ENCODE measurements at places on chromosomes 16 and 17.

DNA sequence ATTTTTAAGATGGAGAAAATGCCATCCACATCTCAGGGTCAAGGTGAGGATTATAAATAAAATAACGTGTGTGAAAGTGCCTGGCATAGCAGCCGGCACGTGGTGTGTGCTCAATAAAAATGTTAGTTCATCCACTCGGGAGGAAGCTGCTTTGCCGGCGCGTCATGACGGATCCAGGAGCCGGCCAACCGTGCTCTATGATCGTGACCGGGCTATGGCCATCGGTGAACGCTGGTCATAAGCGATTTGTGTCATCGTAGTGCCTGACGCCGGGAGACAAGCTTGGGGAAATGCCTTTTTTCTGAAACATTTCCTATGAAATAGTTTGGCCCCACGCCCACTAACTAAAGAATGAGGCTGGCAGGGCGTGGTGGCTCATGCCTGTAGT, 74.0 kb downstream of the CMC2 start:
- ATAC-seq = no peak

GRCh38 chr17:42891539-42892152, 9.0 kb upstream of the G6PC1 start:
- no peak for ATAC-seq

- ATAC-seq = peak; percentile 54
Observed at GRCh38 chr17:44122816-44123355, 555 bp downstream of the HDAC5 start.

DNA sequence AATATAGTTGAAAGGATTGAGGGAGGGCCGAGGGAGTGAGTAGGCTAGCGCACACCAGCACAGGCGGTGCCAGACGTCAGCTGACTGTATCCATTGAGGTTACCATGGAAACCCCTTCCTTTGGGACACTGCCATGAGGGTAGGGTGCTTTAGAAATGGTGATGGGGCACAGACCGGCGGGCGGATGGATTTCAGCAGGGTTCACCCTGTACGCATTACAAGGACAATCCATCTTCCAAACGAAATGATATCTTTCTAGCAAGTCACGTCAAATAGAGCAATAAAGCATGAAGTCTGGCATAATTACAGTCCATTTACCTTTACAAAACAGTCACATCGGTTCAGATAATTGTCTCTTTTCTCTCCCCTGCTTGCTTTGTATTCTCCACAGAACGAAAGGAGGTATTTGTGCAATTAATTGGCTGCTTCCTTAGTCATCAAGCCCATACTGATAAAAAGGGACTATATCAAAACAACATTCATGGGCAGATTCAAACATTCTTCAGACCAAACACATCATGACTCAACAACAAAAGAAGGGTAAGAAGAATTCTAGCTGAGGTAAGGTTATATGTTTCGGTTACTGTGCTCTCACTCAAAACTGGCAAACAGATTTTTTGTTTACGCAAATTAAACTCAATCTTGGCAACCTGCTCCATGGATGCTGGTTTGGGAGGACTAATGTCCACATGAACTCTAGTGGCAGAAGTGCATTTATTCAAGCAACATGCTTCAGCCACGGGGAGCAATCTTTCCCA, 140.6 kb downstream of the CDK5R1 start:
- ATAC-seq = no peak

- no peak for ATAC-seq
Observed at GRCh38 chr16:28859326-28859725, 4.3 kb upstream of the SH2B1 start.

DNA sequence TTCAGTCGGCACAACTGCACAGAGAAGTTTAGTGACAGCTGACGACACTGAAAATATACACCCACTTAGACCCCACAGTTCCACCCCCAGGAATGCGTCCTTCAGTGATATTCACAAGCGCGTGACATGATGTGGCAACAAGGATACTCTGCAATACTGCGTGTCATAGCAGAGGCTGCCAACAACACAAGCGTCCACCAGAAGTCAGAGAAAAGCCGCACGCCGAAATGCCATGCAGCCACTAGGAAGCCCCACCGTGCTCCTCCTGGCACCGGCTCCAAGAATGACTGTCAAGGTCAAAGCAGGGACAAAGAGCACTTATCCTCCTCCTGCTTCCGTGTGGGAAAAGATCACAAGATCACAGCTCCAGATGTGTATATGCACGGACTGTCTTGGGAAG, 3.5 kb downstream of the ATP2A3 start:
- ATAC-seq = no peak

DNA sequence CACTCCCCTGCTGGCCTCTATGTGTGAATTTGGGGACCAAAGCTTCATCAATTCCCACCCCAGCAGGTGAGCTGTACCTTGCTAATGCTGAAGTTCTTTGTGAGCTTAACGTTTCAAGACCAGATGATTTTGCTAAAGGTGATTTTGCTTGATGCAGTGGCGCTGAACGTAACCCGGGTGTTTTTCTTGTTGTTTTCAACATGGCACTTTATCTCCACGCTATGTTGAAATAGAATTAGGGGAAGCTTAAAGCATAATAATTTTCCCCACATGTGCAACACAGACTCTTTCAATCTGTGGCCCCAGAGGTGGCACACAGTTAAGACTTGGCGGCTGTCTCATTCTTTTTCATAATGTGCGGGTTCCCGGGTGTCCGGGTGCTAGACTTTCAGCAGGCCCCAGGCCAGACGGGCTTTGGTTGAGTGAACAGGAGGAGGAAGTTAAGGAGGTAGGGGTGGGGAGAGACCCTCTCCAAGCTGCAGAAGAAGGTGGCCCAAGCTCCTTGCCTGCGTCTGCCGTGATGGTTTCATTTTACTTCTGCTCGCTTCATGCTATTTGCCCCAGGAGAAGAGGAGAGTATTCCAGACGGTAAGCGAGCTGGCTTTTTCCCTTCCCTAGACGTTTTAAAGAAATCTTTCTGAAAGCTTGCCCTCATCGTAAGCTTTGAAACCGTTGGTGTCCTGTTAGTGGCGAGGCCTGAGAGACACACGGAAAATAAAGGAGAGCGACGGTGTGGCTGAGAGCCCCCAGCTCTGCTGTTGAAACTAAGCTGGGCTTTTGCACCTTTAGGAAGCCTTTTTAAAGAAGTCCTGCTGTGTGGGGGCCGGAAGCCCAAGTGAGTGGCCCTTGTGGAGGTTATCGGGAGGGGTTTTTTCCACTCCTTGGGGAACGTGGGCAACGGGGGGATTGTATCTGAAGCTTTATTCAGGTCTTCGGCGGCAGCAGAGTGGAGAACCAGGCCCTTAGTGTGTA, 4.2 kb downstream of the FOXC2 start:
- ATAC-seq = no peak

GRCh38 chr16:67013233-67013822, 15.6 kb upstream of the CBFB start:
- no peak for ATAC-seq

- no peak for ATAC-seq
Observed at GRCh38 chr16:10961231-10961630, 16.9 kb downstream of the CLEC16A start.

GRCh38 chr17:1294157-1294717, 14.8 kb downstream of the TRARG1 start:
- peak; percentile 61 for ATAC-seq

DNA sequence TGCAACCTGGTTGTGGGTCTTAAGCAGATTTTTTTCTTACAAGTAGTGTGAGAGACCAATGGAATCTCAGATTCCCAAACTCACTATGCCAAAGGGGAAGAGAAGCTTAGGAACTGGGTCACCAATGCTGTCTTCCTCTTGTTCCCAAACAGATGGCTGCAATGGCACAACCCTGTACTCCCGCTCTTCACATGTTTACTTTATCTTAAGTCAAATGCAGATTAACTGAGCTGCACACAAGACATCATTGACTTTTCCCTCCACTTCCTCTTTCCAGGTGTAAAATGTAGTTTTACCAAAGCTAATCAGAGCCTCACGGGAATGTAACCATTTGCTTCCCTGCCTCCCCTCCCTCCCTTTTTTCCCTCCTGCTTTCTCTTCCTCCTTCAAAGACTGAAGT, 14.4 kb upstream of the CD300E start:
- ATAC-seq = no peak

GRCh38 chr16:28898266-28898665, 20.0 kb downstream of the ATP2A1 start:
- no peak for ATAC-seq

DNA sequence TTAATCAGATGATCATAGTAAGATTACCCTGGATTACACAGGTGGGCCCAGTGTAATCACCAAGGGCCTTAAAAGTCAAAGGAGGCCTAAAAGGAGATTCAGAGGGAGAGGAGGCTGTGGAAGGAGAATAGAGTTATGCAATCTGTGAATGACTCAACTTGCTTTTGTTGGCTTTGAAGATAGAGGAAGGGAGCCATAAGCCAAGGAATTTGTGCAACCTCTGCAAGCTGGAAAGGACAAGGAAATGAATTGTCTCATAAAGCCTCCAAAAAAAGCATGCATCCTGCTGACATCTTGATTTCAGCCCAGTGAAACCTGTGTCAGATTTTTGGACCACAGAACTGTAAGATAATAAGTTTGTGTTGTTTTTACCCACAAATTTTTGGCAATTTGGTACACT, 109.6 kb downstream of the CNTNAP4 start:
- no peak for ATAC-seq

- no peak for ATAC-seq
Observed at GRCh38 chr17:50356892-50357510, 11.1 kb downstream of the XYLT2 start.

DNA sequence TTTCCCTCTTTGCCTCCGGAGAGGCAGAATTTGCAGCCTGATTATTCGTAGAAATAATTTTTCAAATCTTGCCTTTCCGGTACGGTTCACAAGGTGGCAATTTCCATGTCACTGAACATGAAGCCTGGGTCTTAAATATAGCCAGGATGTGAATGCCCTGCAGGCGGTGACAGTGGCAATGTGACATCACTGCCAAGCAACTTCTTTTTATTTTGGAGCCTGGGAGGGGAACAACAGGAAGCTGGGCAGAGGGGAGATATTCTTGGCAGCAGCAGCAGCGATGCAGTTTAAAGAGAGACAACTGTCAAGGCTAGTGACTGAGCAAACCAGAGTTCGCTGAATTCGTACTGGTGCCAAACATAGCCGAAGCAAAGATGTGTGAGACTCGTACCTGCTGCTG, 171.1 kb downstream of the SNX29 start:
- no peak for ATAC-seq

- peak; percentile 93 for ATAC-seq
Observed at GRCh38 chr17:57868007-57868909, 18.4 kb upstream of the MRPS23 start.

DNA sequence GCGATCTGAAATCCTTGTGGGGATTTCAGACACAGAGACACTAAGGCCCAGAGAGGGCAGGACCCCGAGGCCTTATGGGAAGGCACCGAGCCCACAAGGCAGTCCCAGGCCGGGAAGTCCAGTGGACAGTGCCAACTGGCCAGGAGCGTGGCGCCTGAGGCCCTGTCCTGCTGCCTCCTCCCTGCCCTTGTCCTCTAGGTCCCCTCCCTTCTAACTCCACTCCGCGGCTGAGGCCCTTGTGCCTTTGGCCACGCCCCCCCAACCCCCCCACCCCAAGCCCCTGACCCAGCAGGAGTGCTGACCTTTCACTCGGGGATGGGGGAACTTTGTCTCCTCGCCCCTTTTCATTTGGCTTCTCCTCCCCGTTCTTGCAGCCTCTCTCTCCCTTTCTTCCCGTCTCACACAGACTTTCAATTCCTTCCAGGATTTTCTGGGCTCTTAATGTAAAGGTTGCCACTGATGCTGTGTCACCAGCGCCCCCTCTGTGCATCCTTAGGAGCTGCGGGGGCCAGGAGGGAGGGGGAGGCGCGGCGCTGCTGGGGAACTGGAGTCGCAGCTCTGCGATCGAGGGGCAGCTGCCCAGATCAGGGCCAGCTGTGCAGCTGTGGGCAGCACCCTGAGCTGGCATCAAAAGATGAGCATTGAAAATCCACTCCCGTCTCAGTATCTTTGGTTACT, 29.1 kb downstream of the CRHR1 start:
- ATAC-seq = no peak

DNA sequence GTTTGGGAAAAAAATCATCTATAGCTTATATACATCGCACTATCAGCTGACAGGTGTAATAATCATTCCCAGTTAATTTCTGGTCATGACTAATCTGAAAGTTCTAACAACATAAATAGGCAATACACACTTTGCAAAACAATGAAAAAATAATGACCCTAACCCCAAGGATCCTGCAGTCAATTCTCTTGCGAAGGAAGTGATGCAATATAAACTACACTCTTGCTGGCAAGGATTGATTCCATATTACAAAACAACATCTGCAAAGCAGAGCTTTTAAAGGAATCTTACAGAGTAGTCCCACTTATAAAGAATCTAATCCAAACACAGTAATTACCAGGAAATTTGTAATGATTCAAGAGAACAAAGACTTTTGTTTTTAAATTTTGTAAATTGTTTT, 73.4 kb downstream of the MYO1D start:
- no peak for ATAC-seq

- peak; percentile 90 for ATAC-seq
Observed at GRCh38 chr16:89701425-89702406, at the start of gene SPATA2L. SPATA2L (minus strand) TSS chr16:89701705; CDS start chr16:89701232, 473 bp downstream.

- no peak for ATAC-seq
Observed at GRCh38 chr17:7729816-7730215, 12.3 kb downstream of the DNAH2 start.

GRCh38 chr16:20920091-20920490, 19.5 kb downstream of the LYRM1 start:
- no peak for ATAC-seq

GRCh38 chr16:56748191-56748590, 18.3 kb downstream of the NUP93 start:
- ATAC-seq = no peak

DNA sequence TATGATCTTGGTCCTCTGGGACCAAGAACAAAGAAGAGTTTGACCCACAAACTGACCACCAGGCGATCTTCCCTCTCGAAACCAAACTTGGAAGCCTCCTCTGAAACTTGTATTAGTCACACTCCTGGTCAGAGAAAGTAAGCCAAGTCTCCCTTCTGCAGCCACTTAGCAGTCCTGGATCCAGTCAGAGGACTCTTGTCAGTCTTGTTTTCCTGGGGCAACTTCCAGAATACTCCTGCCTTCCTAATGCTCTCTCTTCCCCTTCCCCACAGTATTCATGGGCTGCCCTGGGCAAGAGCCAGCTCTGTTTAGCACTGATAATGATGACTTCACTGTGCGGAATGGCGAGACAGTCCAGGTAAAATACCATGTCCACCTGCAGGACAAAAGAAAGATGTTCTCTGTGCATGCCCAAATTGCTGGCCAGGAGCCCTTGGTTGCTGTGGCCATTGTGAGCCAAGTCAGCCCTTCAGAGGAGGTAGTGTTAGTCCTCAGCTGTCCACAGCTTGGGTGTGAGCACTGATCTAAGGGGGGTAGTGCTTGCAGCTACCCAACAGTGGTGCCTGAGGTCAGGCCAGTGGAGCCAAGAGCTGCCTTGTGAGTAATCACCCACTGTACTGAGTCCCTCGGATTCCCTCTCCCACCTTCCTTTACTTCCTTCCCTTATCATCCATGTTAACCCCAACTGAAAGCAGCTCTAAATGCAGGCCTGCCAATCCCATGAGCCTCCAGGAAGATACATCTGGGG, 31.2 kb downstream of the CDH3 start:
- ATAC-seq = no peak

GRCh38 chr16:1097156-1097555, 1.1 kb upstream of the C1QTNF8 start:
- ATAC-seq = peak; percentile 6
